ENCODE measurements at places on chromosomes 16 and 17.

DNA sequence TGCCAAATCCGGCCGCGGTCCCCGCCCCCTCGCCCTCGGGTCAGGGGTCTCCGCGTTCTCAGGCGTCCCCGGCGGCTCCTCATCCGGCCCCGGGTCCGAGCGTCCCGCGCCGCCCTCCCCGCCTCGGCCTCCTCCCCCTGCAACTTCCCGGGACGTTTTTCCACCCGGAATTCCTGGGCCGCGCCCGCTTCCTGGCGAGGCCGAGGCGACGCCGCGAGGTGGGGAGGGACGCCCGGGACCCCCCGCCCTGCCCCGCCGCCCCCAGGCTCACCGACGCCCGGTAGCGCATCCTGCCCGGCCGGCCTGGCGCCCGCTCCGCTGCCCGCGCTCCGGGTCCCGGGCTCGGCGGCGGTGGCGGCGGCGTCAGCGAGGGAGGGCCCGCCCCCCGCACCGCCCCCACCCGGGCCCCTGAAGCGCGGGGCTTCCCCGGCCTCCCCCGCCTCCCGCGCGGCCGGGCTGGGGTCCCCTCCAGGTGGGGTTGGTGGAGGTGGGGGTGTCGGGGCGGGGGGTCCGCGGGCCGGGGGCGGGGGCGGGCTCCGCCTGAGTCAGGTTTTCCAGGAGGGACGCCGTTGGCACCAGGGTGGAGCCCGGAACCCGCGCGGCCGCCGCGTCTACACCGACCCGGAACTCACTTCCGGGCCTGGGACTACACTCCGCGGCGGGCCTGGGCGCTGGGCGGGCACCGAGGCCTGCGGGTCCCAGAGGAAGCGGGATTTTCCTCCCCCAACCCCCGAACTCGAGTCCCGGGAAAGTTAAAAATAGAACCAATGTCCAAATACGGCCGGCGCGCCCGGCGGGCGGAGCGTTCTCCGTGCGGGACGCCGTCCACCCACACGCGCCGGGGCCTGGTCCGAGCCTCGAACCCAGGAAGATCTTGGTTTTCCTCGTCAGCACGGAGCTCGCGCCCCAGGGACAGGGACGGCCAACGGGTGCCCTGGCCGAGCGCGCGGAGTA is 6.8 kb downstream of the MYO1C start:
- no peak for DNase-seq

DNA sequence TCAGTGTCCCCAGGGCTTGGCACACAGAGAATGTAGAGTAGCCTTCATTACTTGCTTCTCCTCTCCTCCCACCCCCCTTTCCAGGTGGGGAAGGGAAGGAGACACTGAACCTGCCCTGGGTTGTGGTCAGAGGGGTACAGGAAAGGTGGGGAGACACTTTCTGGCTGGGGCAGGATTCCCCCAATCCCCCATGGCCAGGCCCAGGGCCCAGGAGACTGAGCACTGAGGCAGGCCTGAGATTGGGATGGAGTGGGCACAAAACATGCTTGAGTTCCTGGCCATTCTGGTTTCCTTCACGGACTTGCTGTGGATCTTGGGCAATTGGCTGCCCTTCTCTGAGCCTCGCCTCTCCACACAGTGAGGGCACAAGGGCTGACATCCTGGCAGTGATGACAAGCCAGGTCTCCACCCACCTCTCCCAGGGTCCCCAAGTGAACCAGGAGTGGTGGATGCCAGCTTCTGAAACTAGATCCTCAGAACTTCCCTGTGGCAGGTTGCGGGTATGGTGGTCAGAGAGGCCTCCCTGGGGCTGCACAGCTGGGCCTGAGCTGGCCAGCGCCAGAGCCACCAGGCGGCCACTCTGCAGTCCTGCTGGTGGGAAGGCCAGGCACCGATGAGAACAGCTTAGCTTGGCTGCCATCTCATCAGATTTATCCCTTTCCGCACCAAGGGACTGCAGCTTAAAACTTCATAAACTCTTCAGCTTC is 9.3 kb downstream of the ZNF629 start:
- DNase-seq = no peak

DNA sequence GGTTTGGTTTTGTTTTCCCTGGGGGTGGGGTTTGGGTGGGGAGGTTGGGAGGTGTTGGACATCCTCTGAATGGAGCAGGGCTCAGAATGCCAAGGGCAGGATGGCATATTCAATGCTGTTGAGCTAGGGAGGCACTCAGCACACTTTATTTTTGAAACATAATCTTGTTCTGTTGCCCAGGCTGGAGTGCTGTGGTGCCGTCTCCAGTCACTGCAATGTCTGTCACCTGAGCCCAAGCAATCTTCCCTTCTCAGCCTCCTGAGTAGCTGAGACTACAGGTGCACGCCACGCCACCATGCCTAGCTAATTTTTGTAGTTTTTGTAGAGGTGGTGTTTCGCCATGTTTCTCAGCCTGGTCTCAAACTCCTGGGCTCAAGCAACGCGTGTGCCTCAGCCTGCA is 186.1 kb downstream of the RPTOR start:
- no peak for DNase-seq

DNA sequence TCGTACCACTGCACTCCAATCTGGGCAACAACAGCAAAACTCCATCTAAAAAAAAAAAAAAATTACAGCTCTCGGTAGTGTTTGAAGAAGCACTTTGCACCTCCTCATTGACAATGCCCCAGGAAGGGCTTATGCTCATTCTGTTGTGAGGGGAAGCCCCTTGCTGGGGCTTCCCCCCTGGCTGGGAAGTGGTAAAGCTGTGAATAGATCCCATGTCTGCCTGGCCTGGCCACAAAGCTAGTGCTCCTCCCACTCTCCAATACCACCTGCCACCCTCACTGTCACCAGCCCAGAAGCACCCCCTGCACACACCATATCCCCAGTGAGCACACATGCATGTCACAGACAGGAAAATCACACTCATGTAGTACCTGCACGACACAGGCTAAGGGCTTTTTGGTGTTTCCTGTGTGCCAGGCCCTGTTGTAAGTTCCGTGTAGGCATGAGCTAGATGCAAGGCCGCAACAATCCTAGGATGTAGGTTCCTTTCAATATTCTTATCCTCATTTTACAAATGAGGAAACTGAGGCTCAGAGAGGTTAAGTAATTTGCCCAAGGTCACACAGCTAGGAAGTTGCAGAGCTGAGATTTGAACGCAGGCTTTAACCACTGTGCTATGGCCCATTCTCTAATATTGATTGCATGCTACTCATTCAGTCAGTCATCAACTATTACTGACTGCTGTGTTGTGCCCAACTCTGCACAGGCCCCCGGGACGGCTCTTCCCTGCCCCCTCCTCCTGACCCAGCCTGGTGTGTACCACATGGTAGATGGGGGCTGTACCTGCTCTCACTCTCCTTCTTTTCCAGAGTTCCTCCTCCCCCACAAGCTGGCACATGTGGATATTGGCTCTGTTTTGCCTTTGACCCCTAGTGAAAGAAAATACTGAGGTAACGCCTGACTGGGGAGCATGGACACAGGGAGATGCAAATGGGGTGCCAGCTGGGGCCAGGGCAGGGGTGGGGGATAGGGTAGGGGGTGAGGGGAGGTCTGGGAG is 11.9 kb upstream of the COL1A1 start:
- no peak for DNase-seq

GRCh38 chr17:64941761-64942160 is 22.5 kb upstream of the LRRC37A3 start:
- DNase-seq = no peak

DNA sequence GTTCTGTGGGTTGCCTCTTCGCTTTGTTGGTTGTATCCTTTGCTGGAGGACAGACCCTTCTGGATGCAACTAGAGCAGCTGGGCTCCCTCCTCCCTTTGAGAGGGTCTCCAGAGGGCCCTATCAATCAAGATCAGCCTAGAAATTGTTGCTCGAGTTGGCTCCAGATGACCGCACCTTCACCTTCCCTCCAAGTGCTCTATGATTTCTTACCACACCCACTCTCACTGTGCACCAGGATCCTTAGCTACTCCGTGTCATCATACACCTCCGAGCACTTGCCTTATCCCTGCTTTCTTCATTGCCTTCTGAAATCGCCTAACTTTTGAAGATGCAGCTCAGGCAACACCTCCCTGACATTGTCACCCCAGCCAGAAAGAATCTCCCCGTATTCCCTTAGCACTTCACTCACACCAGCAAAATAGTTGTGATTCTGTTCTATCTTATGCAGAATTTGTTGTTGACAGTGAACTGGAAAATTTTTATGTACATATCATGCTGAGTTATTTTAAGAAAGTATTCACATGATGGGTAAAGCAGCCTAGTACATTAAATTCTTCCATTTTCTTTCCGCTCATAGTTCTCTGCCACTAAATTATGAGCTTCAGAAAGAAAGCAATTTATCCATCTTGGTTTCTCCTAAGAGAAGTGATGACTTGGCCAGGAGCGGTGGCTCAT is 52.9 kb downstream of the ABAT start:
- no peak for DNase-seq

DNA sequence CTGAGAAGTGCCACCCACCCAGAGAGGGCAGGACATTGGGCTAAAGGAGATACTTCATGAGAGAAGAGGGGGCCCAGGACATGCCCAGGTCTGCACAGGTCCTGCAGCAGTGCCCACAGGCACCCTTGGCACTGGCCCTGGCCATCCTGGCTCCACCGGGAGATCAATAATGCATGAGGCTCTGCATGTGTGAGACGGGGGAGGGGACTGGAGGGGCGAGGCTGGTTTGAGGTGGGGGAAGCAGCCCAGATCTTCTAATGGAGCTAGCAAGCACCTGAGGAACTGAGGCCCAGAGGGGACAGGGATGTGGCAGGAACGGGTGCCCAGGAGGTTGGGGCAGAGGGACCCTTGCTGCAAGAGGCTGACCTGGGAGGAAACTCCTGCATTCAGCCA is 567 bp downstream of the OSBPL7 start:
- DNase-seq = no peak

DNA sequence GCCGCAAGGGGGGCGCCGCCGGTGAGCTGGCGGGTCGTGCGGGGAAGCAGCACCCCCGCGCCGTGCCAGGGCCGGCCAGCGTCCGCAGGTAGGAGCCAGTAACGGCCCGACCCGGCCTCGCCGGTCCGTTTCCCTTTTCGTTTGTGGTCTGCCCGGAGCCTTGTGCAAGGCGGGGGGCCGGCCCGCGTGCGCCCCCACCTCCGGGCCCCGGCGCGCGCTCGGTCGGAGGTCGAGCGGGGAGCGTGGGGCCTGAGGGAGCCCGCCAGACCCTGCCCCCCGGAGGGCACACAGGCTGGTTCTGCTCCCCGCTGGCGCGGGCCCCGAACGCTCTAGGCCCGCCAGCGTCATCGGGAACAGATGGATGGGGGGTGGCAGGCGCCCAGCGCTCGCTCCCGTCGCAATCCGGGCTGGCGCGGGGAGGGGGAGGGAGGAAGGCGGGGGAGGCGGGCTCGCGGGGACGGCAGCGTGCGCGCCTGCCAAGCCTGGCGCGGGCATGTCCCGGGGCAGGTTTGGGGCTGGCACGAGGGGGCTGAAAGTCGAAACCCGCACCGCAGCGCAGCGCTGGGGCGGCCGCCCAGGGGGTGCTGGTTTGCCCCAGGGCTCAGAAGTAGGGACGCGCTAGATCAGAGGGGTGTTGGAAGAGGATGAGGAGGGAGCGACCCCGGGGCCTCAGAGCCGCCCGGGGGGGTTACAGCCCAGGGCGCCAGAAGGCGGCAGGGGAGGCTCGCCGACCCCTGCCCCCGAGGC is 1.5 kb upstream of the GSE1 start:
- DNase-seq = peak; percentile 77

GRCh38 chr17:5513628-5514027 is 27.3 kb downstream of the MIS12 start:
- DNase-seq = no peak

- DNase-seq = no peak
Observed at GRCh38 chr17:51486885-51487520, 226.7 kb downstream of the UTP18 start.

GRCh38 chr17:72514891-72515290 is 394.1 kb downstream of the SOX9 start:
- no peak for DNase-seq

DNA sequence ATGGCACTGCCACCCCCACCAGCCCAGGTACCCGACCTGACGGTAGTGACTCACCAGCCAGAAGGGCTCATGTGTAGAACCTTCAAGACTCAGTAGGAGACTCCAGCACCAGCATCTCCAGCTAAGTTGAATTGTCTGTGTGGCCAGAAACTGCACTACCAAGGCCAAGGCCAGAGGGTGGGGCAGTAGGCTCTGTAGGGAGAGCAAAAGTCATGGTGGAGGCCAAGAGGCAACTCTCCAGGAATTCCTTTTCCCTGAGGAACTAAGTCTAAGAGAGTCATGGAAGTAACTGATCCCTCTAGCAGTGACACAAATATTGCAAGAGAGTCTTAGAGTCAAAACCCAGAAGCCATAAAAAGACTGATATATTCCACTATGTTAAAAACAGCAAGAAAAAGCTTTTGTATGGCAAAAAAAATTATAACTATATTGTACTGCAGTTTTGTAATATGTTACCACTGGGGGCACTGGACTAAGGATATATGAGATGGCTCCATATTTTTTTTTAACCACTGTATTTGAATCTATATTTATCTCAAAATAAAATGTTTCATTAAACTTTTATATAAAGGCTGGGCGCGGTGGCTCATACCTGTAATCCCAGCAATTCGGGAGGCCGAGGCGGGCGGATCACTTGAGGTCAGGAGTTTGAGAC is 30.2 kb upstream of the GUCY2D start:
- DNase-seq = no peak

- DNase-seq = no peak
Observed at GRCh38 chr17:6508519-6509030, 47.8 kb downstream of the PITPNM3 start.

DNA sequence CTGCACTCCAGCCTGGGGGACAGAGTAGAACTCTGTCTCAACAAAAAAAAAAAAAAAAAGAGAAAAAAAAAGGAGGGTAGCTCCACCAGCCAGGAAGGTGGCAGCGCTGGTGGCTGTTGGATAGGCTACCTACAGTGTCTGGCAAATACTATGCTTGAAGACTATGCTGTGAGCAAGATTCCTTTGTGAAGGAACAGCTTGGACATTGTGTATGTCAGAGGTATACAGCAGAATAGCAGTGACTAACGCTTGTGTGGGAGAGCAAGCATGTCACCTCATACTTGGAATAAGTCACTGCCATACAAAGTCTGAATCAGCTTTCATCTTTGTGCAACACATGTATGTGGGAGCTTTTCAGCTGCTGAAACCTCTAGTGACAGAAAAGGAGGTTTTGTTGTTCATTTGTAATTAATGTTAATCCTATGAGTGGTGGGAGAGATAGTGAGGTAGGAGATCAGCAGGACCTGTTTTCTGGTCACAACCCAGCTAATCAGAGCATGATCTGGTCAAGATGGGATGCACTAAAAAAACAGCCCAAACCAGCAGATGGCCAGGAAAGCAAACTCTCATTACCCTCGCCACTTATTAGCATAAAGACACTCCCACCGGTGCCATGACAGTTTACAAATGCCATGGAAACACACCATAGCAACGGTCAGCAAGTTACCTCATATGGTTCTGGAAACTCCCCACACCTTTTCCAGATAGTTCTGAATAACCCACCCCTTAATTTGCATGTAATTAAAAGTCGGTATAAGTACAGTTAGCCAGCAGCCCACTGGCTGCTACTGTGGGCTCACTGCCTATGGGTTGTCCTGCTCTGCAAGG is 6.8 kb upstream of the ITGAD start:
- no peak for DNase-seq

- DNase-seq = no peak
Observed at GRCh38 chr16:55273356-55273755, 50.6 kb upstream of the IRX6 start.

Measured in nucleus accumbens (tissue), 56 donors.